ENCODE measurements at places on chromosomes 2 and 18.

DNA sequence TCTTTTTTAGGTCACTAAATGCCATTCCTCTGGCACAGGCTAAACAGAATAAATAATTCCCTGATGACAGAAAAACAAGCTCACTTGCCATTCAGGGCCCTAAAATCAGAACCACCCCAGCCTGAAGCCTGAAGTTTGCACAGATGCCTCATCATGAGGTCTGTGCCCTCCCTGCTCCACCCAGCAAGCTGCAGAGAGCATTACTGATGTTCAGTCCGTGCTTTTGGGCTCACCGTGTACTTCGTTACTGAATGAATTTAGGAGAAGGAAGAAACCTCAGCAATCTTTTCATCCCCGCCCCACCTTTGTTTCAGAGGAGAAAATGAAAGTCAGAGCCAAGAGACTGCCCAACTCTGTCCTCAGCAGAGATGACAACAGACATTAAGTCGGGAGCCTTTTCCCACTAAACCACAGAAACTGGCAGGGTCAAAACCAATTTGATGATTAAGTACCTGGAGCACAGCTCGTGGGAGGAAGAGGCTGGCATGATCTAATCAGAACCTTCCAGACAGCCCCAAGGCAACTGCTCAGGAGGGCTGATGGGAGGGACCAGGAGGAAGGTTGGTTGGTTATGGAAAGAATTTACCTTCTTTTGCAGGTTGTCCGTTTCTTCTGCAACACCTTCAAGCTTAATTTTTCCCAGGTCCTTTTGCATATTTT is 122.7 kb downstream of the LAMA1 start:
- DNase-seq: no peak

GRCh38 chr2:39434233-39434897 is 2.7 kb downstream of the MAP4K3 start:
- DNase-seq: no peak

DNA sequence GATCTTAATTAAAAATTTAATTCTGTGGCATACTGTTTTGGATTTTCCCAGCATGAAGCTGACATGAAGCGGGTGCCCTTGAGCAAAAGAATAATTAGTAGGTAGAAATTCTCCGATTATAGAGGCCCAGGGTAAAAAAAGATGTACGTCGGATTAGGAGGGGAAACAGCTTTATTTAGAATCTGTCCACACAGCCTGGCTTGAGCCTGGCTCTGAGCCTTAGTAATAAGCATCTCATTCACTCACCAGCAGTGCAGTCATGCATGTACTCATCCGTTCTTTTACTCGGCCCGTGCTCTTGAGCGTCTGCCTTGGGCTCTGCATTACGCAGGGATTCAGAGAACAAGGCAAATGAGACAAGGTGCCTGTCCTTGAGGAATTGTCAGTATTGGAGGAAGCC is 219.3 kb downstream of the AGAP1 start:
- no peak for DNase-seq

DNA sequence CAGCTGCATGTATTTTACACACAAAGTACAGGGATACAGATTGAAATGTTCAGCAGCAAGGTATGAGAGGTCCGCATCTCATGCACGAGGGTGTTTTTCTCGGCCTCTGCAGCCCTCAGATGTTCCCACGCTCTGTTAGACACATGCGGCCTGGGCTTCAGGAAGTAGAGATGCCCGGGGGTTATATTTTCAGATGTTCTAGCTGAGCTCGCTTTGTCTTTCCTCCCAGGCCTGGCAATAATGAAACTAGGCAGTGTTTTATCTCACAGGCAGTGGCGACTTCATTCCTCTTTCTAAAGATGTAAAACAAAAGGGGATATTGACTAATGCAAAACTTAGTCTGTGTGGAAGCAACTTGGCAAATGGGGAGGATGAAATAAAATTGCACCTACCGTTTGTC is 190.7 kb downstream of the GBX2 start:
- no peak for DNase-seq

DNA sequence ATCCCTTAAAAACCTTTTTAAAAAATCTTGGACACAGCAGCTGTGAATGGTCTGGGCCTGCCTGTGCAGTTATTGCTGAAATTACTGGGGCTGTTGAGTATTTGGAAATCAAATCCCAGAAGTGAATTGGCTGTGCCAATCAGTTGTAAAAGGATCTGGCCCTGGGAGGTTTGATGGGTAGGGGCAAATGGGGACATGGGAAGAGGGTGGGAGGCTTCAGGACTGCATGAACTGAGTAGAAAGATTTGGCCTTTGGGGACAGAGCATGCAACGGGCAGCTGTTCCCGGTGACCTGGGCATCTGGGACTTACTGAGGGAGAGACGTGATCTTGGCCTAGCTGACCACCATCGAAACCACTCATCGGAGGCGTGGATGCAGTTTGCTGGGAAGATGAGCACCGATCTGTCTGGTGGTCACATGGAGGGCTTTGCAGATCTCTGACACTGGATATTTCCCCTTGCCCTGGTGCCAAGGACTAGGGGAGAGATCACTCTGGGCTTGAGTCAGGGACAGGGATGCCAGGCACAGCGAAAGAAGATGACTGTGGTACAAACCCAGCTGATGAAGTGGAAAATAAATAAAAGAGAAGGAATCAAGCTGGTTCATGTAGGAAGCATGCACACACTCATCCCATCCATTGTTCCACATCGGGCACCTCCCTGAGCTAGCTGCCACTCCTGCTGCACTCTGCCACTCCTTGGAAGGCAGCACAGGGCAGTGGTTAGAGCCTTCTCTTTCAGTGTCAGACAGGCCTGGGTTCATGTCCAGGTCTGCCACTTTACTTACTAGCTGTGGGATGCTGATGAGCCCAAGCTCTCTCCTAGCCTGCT is 58.4 kb downstream of the SEMA4F start:
- no peak for DNase-seq

- no peak for DNase-seq
Measured at GRCh38 chr18:68354176-68354575, 360.7 kb downstream of the TMX3 start.

DNA sequence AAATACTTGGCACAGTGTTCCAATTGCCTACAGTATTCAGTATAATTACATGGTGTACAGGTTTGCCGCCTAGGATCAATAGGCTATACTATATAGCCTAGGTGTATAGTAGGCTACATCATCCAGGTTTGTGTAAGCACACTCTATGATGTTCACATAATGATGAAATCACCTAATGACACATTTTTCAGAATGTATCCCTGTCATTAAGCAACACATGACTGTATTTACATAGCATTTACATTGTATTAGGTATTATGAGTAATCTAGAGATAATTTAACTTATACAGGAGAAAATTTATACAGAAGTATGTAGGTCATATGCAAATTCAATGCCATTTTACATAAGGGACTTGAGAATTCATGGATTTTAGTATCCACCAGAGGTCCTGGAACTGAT is 35.4 kb downstream of the SCN7A start:
- DNase-seq: no peak

GRCh38 chr2:21041462-21041861 is 2.4 kb downstream of the APOB start:
- DNase-seq: no peak

GRCh38 chr2:226300196-226300886 is 499.3 kb downstream of the IRS1 start:
- no peak for DNase-seq

GRCh38 chr2:167933097-167933814 is 314.1 kb downstream of the STK39 start:
- no peak for DNase-seq

- no peak for DNase-seq
Measured at GRCh38 chr2:158717366-158718195, 77.5 kb upstream of the DAPL1 start.
